ENCODE measurements at places on chromosomes 13 and 19.

GRCh38 chr13:106284358-106284757 lies 251.1 kb downstream of the EFNB2 start:
- no peak for DNase-seq

- DNase-seq = peak; percentile 76
These were observed at the start of gene DOCK6 for GRCh38 chr19:11261971-11262839. DOCK6 (minus strand) TSS chr19:11262524; CDS start chr19:11262440, 84 bp downstream.

GRCh38 chr13:43908156-43909126 lies 28.7 kb downstream of the LACC1 start:
- no peak for DNase-seq

GRCh38 chr13:99028890-99029289 lies 51.0 kb upstream of the DOCK9 start:
- no peak for DNase-seq

DNA sequence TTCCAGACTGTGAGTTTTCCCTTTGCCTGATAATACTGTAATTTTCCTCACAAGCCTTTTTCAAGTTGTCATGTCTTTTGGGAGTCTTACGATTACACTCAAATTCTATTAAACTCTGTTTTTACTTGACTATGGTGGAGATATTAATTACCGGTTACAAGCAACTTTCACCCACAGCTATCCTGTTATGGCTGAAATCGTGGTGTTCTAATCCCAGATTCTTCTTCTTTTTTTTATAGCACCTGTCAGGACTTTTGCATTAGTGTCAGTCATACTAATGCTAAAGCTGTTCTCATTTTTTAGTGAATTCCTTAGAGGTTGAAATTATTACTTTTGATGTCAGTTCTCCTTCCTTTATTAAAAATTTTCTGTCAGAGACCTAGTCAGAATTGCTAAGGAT lies 187.8 kb upstream of the CSNK1A1L start:
- DNase-seq = no peak

DNA sequence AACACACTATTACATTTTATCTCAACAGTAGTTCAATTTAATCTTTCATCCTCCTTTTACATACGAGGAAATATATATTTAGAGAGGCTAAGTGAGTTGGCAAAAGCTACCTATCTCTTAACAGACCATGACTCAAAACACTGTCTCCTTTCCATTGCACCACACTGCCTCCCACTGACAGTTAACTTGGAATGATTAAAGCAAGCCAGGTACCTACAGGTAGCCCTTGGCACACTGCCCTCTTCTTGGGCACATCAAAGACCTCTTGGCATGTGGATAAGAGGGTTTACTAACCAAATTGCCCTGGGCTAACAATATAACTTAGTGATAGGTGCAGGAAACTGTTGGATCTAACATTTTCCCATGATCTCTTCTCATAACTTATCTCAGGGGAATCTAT lies 1.8 kb downstream of the ABHD13 start:
- no peak for DNase-seq

DNA sequence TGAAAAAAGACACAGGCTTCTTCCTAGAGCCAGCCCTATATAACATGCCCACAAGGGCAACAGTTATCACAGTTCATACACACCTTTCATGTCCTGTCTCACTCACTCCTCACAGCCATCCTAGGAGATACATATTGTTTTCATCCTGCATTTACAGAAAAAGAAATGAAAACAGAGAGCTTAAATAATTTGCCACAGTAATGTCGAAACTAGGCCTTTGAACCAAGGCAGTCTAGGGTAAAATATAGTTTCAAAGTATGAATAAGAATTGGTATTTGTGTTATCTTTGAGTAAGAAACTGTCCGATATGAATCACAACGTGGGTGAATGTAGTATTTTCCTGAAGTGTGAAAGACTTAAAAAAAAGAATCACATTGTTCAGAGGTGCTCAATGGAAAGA lies 26.8 kb downstream of the CLDN10 start:
- DNase-seq = no peak

- DNase-seq = no peak
These were observed 606 bp downstream of the PRDX2 start for GRCh38 chr19:12800923-12801465.

GRCh38 chr13:60158321-60158801 lies 5.4 kb downstream of the DIAPH3 start:
- no peak for DNase-seq

DNA sequence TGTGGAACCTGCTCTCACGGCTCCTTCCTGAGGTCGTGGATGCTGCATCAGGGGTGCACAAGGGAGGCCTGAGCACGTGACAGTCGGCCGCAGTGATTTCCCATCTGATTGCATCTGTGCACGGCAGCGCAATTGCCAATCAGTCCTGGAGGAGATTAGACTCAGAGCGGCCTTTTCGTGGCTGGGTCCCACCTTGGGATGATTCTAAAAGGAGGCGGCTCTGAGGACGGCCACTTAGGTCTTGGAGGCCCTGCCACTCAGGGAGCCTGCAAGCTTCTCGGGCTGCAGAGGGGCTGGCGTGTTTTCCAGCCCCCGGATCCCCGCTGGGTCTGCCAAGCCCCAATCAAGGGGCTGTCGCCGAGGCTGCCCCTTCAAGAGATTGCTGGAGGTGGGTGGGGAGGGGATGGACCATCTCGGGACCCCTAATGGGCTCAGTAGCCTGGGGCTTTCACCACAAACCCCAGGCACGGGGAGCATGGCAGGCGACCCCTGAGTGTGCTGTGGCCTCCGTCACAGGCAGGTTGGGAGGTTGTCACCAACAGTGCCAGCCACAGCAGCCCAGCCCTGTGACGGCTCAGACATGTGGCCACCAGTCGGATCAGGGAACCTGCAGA lies 51.6 kb downstream of the SOX1 start:
- no peak for DNase-seq

- no peak for DNase-seq
These were observed 370.2 kb downstream of the MTUS2 start for GRCh38 chr13:29190298-29190697.

DNA sequence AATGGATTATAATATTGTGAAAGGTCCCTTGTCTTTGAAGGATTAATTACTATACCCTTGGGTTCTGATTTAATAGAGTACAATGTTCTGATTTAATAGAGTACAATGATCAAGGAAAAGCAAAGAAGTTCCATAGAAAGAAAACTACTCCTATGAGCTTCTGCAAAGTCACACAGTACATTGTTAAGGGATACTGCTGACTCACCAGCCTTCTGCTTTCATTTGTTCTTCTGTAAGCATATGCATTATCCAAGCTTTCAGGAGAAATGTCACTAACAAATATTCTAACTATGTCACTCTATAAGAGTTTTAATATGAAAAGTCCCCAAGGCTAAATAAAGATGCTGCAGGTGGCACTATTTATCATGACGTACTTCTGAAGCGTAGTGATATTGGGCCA lies 396.7 kb downstream of the RFC3 start:
- DNase-seq = no peak

GRCh38 chr19:11223200-11223599 lies 16.2 kb upstream of the ANGPTL8 start:
- DNase-seq = no peak

DNA sequence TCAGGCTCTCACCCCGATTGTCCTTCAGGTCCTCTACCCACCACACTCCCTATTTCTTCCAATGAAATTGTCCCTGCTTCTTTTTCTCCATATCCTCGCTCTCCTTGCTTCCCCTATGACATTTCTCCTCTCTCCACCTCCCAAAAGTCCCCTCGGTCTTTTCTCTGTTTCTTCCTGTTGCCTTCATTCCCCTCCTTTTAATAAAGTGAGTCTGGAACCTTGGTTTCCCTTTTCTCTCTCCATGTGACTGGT lies 676 bp upstream of the ZNF574 start:
- no peak for DNase-seq

DNA sequence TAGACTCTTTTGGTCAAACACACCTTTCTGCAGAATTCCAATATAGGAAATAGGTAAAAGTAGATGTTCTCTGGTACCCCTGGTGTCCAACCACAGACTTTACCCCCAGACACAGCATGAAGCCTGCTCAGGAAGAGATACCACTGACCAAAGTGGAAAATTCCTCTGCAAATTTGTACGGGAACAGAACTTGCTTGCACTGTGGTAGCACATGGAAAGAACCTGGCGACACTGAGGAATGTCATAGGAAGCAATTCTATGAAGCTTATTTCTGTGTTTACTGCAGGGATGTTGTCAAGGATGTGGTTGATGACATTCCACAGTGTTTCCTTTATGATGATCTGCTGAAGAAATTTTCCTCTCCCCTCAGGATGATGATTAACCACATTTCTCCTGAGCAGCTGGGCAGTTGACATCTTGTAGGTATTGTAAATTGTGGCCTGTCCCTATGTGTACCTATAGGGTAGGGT lies 48.9 kb upstream of the TNFSF11 start:
- no peak for DNase-seq

GRCh38 chr13:23980160-23980551 lies 82.9 kb upstream of the C1QTNF9B start:
- DNase-seq = peak; percentile 91

GRCh38 chr19:52722062-52723003 lies 12.5 kb downstream of the ZNF611 start:
- no peak for DNase-seq

- no peak for DNase-seq
These were observed 4.3 kb downstream of the ZSCAN1 start for GRCh38 chr19:58037927-58038687.

DNA sequence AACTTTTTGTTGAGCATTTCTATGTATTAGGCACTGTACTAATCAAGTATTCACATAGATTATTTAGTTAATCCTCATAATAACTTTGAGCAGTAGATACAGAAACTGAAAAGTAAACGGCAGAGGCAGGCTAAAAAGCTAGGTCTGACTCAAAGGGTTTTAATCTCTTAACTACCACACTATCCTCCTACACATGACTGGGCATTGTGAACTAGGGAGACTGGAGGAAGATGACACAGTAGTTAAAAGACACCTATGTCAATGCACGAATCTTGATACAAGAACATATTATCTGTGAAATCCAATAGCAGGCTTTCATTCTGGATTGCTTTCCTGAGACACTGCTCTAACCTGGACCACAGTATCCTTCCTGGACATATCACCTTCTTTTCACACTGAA lies 36.3 kb downstream of the MICU2 start:
- no peak for DNase-seq

DNA sequence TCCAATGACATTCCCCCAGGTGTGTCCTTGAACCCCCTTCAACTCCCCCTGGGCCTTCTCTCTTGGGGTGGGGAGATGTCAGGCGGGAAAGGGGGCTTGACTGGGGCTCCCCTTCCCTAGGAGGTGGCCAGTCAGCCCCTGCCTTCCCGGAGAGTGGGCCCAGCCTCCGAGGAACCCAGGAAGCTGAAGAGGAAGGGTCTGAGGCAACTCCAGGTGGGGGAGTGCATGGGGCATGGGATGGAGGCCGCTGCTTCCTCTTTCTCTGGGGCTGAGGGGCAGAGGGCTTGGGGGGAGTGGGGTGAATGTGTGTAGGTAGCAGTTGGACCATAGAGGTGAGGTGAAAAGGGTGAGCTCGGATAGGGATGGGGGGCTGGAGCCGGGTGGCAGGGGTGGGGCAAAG lies 2.7 kb upstream of the INAFM1 start:
- no peak for DNase-seq

- DNase-seq = no peak
These were observed 7.3 kb downstream of the ZNF555 start for GRCh38 chr19:2848616-2849015.

GRCh38 chr13:89380101-89380500 lies 1708.9 kb downstream of the SLITRK5 start:
- DNase-seq = no peak

- no peak for DNase-seq
These were observed 313.2 kb downstream of the SHISA2 start for GRCh38 chr13:25738342-25739196.

GRCh38 chr19:41844601-41845000 lies at the start of gene LYPD4:
LYPD4 (minus strand) TSS chr19:41844683; CDS start chr19:41839285, 5,398 bp downstream.
- DNase-seq = peak; percentile 57

DNA sequence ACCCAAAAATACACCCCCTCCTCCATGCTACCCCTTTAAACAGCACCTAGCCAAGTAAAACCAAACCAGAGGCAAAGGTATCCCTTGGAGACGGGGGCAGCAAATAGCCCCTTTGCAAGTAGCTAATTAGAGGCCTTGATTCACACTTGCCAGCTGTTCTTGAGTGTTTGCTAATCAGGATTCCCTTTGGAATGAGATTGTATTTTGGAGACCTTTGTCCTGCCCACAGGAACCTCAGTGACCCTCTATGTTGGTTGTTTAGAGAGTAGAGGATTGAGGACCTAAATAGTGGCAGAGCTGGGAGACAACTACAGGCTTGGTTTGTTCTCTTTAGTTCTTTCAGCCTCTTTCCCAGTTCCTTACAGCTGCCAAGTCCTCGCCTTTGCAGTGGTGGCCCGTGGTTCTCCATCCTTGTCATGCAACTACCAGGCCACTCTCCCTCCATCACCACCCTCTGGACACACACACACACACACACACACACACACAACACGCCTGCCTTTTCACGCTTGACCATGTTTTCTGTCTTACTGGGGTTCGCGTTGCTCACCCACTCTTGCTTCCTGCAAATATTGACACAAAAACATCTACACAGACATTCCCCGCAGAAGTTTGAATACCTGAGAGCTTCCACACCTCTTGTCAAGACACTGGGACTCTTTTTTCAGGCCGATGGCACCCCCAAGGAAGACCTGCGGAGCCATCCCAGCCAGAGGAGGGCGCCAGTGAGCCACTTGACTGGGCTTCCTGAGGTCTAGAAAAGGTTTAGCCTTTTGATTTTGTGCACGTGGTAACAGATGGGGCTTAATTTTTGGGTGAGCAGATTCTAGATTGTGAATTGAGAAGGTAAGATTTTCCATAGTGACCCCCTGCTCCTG lies 80.0 kb upstream of the GPR183 start:
- peak; percentile 85 for DNase-seq

- DNase-seq = peak; percentile 34
These were observed 12.2 kb upstream of the LILRA5 start for GRCh38 chr19:54325194-54325621.

- no peak for DNase-seq
These were observed 11.7 kb downstream of the BCKDHA start for GRCh38 chr19:41409288-41409687.

- no peak for DNase-seq
These were observed 1039.5 kb upstream of the SLC10A2 start for GRCh38 chr13:104105418-104106355.

DNA sequence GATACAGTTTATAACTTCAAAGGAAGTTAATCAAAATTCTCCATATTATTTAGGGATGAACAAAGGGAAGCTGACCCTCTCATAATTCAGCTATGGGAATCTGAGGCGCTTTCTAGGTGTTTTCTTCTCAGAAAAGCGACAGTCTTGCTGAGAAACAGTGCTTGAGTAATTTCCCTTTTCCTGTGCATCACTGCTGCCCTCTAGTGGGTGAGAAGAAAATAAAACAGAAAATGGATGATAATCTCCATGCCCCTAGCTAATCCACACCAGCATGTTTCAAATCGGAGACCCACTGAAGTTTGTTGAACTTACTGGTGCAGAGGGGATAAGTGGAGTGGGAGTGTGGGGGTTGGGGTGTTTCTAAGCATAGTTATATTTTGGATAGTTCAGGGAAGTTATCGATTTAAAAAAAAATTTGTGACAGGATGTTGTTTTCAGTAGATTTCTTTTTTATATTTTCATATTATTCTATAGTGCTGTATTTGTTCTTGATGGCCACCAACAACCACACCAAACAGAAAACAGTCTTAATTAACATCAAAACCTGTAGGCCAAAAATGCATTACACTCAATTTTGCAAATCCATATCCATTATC lies 21.4 kb downstream of the LCP1 start:
- DNase-seq = no peak

All from upper lobe of right lung (tissue), 1 donor.